ENCODE measurements at places on chromosomes 5 and 9. TPM values are rescaled to one million over a fixed set of nuclear protein-coding genes. Genes with fewer than 3 reads are reported as not detected.

GRCh38 chr5:176784218-176785165, 25.9 kb upstream of the UNC5A start:
- H3K4me3 ChIP-seq = no peak overlapping the region
- no peak overlapping the region for H3K27ac ChIP-seq
- peaks cover 46% of the 10 kb centered on the region for H3K27me3 ChIP-seq
- H3K36me3 ChIP-seq = no peaks in the 10 kb centered on the region
- no peak for DNase-seq

The IFNK gene
- not detected for total RNA-seq

GRCh38 chr5:178430186-178431062, 159.8 kb downstream of the COL23A1 start:
- no peaks in the 10 kb centered on the region for H3K4me1 ChIP-seq
- no peaks in the 10 kb centered on the region for H3K27me3 ChIP-seq
- no peak overlapping the region for H3K27ac ChIP-seq
- no peak for DNase-seq
- no peak overlapping the region for H3K4me3 ChIP-seq
- H3K36me3 ChIP-seq = no peaks in the 10 kb centered on the region

The CARTPT gene
- total RNA-seq = not detected

DNA sequence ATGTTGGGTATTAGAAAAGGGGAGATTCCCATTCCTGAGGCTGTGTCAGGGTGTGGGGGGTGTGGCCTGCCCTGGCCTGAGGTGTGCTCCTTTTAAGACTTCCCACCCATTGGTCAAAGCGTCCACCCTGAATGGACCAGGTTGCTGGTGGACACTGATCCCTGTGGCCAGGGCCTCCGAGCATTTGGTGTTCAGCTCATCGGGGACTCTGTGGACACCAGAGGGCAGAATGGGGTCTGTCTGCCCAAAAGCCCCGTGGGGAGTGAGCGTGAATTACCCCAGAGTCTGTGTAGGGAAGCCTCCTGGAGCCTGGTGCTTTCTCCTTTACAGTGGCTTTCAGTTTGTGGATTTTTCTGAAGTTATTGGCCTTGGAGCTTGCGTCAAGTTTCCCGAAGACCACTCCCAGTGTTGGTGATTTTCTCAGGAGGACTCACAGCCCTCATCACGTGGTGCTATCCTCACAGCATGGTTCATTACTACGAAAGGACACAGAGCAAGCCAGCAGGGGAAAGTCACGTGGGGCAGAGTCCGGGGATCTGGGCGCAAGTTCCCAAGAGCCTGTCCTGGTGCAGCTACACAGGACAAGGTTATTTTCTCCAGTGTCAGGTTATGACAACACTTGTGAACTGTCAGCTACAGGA, 55.5 kb downstream of the TENT4A start:
- H3K27ac ChIP-seq = no peak overlapping the region
- H3K36me3 ChIP-seq = no peaks in the 10 kb centered on the region
- H3K4me3 ChIP-seq = no peak overlapping the region
- H3K27me3 ChIP-seq = no peaks in the 10 kb centered on the region
- H3K4me1 ChIP-seq = no peaks in the 10 kb centered on the region
- DNase-seq = no peak

The WDR38 gene
- total RNA-seq = not detected

The COMMD10 gene
- total RNA-seq = 24.3 TPM

DNA sequence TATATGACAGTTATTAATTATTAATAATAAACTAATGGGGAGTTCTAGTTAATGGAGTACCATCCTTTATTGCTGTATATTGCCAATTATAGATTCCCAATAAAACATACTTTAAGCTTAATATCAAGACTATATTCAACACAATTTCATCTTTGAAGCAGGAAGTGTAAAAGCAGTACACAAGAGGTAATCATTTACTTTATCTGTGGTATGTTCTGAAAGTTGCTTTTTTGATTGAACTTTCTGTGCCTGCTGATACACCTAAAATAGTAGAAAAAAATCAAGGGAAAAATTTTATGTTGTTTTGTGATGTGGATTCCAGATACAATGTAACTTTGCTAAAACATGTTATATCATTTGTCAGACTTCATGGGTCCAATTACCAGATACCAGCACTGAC, 58.0 kb downstream of the ACO1 start:
- H3K27me3 ChIP-seq = no peaks in the 10 kb centered on the region
- H3K36me3 ChIP-seq = no peaks in the 10 kb centered on the region
- H3K27ac ChIP-seq = no peak overlapping the region
- DNase-seq = no peak

The CETN3 gene
- total RNA-seq = not detected

- no peaks in the 10 kb centered on the region for H3K4me1 ChIP-seq
- H3K4me3 ChIP-seq = no peak overlapping the region
- no peak overlapping the region for H3K27ac ChIP-seq
Observed at GRCh38 chr5:138595180-138595795, 20.1 kb upstream of the HSPA9 start.

DNA sequence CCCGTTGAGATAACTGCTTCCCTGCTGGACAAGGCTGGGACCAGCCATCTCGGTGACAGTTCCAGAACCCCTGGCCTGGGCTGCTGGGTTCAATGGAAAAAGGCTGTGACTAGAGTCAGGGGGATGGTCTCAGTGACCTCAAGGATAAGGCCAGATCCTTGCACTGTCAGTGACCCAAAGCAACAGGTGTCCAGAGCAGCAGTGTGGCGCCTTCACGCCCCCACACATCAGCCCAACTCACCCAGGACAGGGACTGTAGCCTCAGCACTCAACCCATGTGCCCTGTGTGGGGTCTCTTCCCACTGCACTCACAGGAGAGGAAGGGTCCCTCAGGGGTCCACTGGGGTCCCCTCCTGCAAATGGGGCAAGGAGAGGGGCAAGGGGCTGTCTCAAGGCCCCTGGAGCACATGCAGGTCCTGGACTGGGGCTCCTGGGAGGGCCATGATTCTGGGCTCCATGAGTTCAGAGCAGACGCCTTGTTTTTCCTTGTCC, 698 bp upstream of the LCN2 start:
- peaks cover 26% of the 10 kb centered on the region for H3K4me1 ChIP-seq
- no peak for DNase-seq
- H3K4me3 ChIP-seq = no peak overlapping the region
- H3K36me3 ChIP-seq = no peaks in the 10 kb centered on the region
- peak overlapping the region; percentile 75 for H3K27ac ChIP-seq

The TMOD1 gene
- total RNA-seq = 6.8 TPM

DNA sequence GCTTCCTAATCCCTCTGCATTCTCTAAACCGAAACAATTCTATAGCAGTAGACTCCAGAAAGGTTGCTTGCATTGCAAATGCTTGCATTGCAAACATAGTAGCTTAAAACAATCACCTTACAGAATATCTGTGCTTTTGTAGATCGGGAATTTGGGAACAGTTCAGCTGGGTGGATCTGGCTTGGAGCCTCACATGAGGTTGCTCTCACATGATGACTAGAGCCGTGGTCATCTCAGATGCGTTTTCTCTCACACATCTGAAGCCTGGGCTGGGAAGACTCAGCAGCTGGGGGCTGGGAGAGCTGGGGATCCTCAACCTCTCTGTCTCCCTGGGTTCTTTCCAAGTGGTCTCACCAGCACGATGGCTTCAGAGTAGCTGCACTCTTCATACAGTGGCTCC, 127.8 kb downstream of the MSX2 start:
- H3K27ac ChIP-seq = no peak overlapping the region
- no peak for DNase-seq
- no peak overlapping the region for H3K4me3 ChIP-seq
- H3K4me1 ChIP-seq = no peaks in the 10 kb centered on the region
- H3K36me3 ChIP-seq = no peaks in the 10 kb centered on the region
- H3K27me3 ChIP-seq = no peaks in the 10 kb centered on the region

The LRRC19 gene
- total RNA-seq = 93.5 TPM

DNA sequence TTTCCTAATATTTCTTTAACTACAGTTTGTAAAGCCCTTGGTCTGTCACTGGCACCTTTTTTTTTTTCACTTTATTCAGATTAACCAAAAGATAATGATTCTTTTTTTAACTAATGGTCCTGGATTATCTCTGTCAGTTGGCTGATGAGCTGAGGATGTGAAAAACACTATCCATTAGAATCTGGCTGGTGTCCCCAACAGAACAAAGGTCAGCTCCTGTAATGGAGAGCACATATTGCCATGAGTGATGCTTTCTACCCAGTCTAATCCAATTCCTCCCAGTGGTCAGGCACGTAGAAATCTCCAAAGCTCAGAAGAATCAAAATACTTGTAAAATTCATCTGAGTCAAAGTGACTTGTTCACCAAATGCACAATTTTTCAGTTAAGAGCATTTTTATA, 491.7 kb upstream of the PIK3R1 start:
- no peaks in the 10 kb centered on the region for H3K27me3 ChIP-seq
- no peak overlapping the region for H3K4me3 ChIP-seq
- no peaks in the 10 kb centered on the region for H3K36me3 ChIP-seq
- no peak for DNase-seq

- H3K4me3 ChIP-seq = peak overlapping the region; percentile 55
- peaks cover 65% of the 10 kb centered on the region for H3K4me1 ChIP-seq
- no peaks in the 10 kb centered on the region for H3K36me3 ChIP-seq
Observed at GRCh38 chr9:124259158-124259808, 1.5 kb downstream of the NEK6 start.

The ARID3C gene
- total RNA-seq = not detected

The NUTM2G gene
- total RNA-seq = not detected

DNA sequence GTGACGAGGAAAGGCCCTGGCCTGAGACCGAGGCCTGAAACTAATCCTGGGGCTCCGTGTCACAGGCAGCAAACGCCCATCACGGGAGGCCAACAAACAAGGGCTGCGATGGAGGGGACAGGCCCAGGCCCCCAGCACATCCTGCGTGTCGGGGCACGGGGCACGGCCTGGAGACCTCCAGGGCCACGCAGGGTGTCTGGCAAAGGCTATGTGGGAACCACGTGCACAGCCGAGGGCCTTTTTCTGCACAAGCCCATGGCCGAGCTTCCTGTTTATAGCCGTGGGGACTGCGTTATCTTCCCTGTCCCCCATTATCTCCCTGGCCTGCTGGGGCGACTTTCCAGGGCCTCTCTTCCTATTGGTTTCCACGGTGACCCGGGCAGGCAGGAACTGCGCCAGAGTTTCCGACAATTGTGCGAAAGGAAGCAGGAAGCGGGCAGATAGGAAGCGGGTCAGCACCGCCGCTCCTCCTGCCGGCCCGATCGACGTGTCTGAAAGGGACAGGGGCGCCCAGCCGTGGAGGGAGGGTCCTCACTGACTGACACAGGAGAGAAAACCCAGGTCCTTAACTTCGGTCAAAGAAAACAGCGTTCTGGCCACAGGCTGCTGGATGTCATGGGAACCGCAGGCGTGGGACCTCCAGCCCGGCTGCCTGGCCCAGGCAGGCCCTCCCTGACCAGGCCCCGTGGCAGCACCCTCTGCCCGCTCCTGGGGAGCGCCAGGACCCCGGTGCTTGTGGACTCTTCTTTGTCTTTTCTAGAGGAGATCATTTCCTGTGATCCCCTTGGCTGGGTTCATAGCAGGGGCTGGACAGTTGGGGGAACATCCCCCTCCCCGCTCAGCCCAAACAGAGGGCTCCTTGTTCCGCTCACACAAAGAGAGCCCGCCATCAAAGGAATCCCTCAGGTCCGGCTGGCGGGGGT, 29.1 kb upstream of the SEC16A start:
- peaks cover 20% of the 10 kb centered on the region for H3K36me3 ChIP-seq
- no peak overlapping the region for H3K4me3 ChIP-seq
- no peaks in the 10 kb centered on the region for H3K27me3 ChIP-seq
- H3K4me1 ChIP-seq = no peaks in the 10 kb centered on the region
- H3K27ac ChIP-seq = peak overlapping the region; percentile 60
- no peak for DNase-seq

- H3K4me1 ChIP-seq = peaks cover 5% of the 10 kb centered on the region
- no peaks in the 10 kb centered on the region for H3K36me3 ChIP-seq
- H3K4me3 ChIP-seq = no peak overlapping the region
- H3K27me3 ChIP-seq = no peaks in the 10 kb centered on the region
Observed at GRCh38 chr9:81832571-81833285, 95.5 kb upstream of the SPATA31D4 start.

DNA sequence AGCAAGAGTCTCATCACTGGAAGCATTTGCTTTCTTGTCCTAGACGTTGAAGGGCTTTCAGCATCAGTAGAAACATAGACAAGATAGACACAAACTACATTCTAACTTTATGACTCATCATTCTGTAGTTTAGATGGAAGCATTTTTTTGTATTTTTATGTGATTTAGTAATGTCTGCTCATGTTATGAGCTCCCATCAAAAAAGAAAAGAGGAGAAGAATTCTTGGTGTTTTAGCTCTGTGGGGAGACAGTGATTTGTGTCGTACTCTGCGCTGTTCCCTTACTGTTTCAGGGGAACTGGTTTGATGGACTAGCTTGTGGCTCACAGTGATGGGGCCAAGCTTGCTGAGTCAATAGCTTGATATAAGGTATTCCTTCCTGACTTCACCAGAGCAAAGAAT, 159.2 kb upstream of the WWC1 start:
- H3K27ac ChIP-seq = no peak overlapping the region
- H3K4me1 ChIP-seq = peaks cover 7% of the 10 kb centered on the region
- no peaks in the 10 kb centered on the region for H3K27me3 ChIP-seq
- no peak for DNase-seq
- no peaks in the 10 kb centered on the region for H3K36me3 ChIP-seq

- no peaks in the 10 kb centered on the region for H3K36me3 ChIP-seq
- no peak overlapping the region for H3K4me3 ChIP-seq
- H3K4me1 ChIP-seq = no peaks in the 10 kb centered on the region
- DNase-seq = no peak
- no peak overlapping the region for H3K27ac ChIP-seq
- no peaks in the 10 kb centered on the region for H3K27me3 ChIP-seq
Observed at GRCh38 chr5:52334367-52334766, 453.3 kb upstream of the ITGA1 start.

GRCh38 chr5:57664700-57665099, 182.1 kb upstream of the ACTBL2 start:
- no peaks in the 10 kb centered on the region for H3K36me3 ChIP-seq
- H3K4me1 ChIP-seq = no peaks in the 10 kb centered on the region
- H3K27ac ChIP-seq = no peak overlapping the region
- DNase-seq = no peak

The EXOSC3 gene
- 4.8 TPM for total RNA-seq

DNA sequence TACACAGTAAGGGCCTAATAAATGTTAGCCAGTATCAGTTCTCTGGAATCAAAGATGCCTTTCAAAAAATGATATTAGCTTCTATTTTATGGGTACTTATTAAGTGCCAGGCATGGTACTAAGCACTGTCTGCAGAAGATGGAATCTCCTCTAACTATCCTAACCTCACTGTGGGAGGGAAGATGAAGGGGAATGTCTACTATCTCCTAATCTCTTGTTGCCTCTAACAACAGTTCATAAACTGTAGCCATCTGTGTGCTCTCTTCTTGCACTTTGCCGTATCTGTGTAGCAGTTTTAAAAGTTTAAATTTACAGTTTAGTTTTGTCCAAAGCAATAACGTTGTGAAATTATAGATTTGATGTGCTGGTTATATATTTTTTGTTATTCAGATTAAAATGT, 99.6 kb upstream of the CCDC112 start:
- H3K36me3 ChIP-seq = no peaks in the 10 kb centered on the region
- no peak overlapping the region for H3K4me3 ChIP-seq
- H3K27ac ChIP-seq = no peak overlapping the region
- H3K4me1 ChIP-seq = no peaks in the 10 kb centered on the region
- no peak for DNase-seq

DNA sequence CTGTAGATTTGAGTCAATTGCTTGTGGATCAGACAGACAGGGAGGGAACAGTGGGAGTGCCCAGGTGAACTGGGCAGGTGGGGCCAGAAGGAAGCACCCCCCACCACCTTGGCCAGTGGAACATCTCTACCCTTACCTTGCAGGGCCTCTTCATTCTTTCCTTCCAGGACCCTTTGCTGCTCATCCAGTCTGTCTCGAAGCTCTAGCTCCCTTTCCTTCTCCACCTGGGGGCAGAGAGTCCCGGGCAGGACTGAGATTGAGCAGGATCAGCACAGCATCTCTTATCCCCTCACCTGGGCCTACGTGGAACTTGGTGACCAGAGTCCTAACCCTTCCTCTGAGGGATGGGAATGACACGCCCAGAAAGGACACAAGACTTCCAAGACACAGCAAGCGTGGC, 25.0 kb downstream of the CCDC69 start:
- no peak for DNase-seq
- no peaks in the 10 kb centered on the region for H3K4me1 ChIP-seq
- H3K4me3 ChIP-seq = no peak overlapping the region
- H3K36me3 ChIP-seq = no peaks in the 10 kb centered on the region
